ENCODE measurements at places on chromosomes 3 and 15.

DNA sequence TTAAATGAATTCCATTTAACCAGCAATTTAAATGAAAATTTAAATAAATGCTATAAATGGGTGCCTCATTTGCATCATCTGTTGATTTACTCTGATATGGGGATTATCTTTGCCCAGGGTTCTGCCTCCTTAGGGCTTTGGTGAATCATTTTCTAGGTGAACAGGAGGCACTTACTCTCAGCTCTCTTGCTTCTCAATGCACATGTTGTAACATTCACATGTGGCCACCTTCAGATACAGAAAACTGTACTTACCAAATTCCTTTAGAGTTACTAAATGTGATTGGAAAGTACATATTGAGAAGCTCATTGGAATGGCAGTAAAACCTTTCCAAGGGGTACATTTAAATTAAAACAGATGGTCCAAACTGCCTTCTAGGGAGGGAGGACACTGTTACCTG lies 20.8 kb downstream of the GADL1 start:
- no peak for DNase-seq

DNA sequence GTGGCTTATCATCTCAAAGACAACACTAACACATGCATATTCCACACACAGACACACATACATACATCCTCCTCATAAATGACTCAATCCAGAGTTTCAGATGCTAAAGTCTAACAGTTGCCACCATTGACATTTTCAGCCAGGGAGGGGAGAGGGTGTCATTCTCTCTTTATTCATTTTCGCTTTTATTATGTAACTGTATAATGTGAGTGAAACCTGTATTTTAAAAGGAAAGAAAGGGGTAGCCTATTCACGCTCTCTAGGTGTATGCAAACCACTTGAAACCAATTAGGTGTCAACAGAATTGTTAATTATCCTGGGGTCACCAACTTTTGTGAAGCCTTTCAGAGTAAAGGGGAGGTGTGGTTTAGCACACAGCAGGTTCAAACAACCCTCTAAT lies 1282.9 kb downstream of the ROBO2 start:
- no peak for DNase-seq

GRCh38 chr3:136350557-136350956 lies 100.4 kb downstream of the PCCB start:
- no peak for DNase-seq

- DNase-seq, result no peak
Observed at GRCh38 chr15:77604973-77605372, 27.7 kb downstream of the LINGO1 start.

DNA sequence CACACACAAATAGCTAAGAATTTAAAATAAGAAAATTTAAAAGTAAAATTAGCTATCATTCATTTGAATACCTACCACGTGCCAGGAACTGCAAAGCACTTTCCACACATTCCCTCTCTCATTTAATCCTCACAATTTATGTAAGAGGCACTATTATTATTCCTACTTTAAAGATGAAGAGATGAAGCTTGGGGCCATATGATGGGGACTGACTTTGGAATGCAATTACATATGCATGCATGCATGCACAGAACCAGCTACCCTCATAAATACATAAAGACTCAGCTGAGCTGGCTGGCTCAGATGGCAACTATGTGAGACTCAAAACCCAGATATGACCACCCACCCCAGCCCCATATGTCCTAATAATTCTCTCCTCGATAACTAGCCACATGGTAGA lies 31.7 kb upstream of the THUMPD3 start:
- DNase-seq, result no peak

DNA sequence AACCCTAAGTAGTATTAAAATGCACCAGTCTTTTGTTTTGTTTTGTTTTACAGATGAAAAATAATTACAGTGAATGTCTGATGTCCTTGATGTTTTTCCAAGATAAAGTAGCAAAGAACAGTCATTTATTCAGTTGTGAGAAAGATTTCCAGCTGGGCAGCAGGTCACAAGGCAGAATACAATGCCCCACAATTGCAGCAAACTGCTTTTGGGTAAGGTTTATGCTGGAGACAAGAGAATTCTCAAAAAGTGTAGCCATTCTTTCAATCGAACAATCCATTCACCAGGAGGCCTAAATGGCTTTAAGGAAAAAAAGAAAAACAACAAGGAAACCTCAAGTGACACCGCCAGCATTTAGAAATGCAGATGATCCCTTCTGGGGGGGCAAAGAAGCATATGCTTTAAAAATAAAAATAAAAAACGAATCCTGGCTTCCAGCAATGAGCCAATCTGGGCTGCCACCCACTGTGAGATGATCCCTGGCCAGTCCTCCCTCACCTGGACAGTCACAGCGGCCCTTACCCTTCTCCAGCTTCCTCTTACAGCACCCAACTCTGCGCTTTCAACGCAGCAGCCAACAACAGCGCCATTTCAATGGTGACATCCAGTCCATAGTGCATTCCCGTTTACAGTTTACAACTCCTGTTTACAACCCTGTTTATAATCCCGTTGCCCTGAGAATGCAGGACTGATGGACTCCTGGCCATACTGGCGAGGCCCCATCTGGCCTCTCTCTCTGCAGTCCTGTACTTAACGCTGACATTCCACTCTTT lies 25.7 kb upstream of the WNT5A start:
- DNase-seq, result no peak

DNA sequence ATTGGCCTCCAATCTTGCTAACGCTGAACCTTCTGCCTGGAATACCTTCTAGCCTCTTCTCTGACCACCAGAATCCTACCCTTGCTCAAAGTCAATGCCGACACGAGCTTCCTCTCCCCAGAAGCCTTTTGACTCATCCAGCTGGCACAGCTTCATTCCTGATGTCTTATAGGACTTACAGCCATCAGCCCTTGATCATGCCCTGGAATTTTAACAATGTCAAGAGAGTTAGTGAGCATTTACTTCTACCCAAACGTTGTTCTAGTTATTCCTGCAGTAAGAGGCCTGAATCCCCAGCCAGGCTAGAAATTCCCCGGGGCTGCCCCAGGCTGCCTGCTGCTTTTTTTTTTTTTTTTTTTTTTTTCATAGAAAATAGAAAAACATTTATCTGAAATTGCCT lies 3.9 kb downstream of the CYP1A2 start:
- no peak for DNase-seq

- no peak for DNase-seq
Observed at GRCh38 chr15:100705841-100706240, 103.5 kb downstream of the ASB7 start.

- no peak for DNase-seq
Observed at GRCh38 chr3:110262896-110263295, 808.7 kb upstream of the NECTIN3 start.

DNA sequence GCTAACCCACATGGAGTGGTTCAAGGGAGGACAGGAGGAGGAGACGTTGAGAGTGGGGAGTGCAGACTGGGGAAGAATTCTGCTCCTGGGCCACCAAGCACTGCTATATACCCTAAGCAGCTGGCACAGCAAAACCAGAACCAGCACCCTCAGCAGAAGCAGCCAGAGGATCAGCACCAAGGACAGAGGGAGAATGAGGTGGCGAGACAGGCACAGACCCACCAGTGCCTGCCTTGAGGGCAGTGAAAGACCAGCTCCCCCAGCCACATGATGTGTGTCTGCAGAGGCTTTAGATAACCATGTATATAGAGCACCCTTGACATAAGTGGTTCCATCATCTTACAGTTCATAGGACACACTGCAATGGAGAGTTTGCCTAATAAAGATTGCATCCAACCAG lies 319.0 kb downstream of the GABRB3 start:
- no peak for DNase-seq

All from activated CD4-positive, CD25-positive, alpha-beta regulatory T cell (primary cell).